ENCODE measurements at places on chromosomes 6 and 20. TPM values are rescaled to one million over a fixed set of nuclear protein-coding genes. Genes with fewer than 3 reads are reported as not detected.

Gene MCHR2
- total RNA-seq, result not detected

Gene ESR1
- 0.94 TPM for total RNA-seq

Gene LY6G6D
- not detected for total RNA-seq

Gene BAK1
- total RNA-seq, result 6.8 TPM

Gene BNIP5
- not detected for total RNA-seq

Gene SLC22A7
- total RNA-seq, result not detected

Gene MED23
- 17.8 TPM for total RNA-seq

Gene DEFB125
- total RNA-seq, result not detected

Gene PLN
- total RNA-seq, result not detected

Gene MACROD2
- total RNA-seq, result not detected

Gene MAS1
- 0.05 TPM for total RNA-seq

Gene ADGB
- total RNA-seq, result not detected

Gene TREML1
- not detected for total RNA-seq

Gene DOK5
- total RNA-seq, result 15.8 TPM

Gene ENPP3
- total RNA-seq, result not detected

Gene EPHA7
- 0.05 TPM for total RNA-seq

Gene STMND1
- total RNA-seq, result not detected

Measured in cardiac ventricle fibroblast (primary cell).